Naive thymus-derived CD8-positive, alpha-beta T cell (primary cell): ENCODE measurements at places on chromosomes 3 and 15. TPM values are rescaled to one million over a fixed set of nuclear protein-coding genes. Genes with fewer than 3 reads are reported as not detected.

DNA sequence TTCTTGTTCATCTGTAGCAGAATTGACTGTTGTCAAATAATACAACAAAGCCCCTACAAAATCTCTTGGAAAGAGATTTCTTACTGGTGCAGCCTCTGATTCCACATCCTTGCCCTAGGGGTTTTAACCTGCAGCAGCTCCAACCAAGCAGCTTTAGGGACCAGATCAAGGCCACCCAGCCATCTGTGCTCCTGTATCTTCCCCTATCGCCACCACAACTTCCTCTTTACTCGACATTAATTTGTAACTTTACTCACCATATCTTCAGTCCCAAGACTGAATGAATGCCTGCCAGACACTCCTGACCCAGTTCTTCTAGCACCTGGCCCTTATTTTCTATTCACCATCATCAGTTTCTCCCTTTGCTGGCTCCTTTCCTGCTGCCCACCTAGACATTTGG lies 156.6 kb upstream of the IL12A start:
- no peaks in the 10 kb centered on the region for H3K4me1 ChIP-seq
- no peaks in the 10 kb centered on the region for H3K36me3 ChIP-seq
- no peak overlapping the region for H3K27ac ChIP-seq
- H3K27me3 ChIP-seq = no peaks in the 10 kb centered on the region
- H3K4me3 ChIP-seq = no peak overlapping the region

GRCh38 chr15:84103345-84103744 lies 132.2 kb upstream of the GOLGA6L4 start:
- no peaks in the 10 kb centered on the region for H3K36me3 ChIP-seq
- no peaks in the 10 kb centered on the region for H3K27me3 ChIP-seq
- DNase-seq = no peak
- H3K4me1 ChIP-seq = peaks cover 6% of the 10 kb centered on the region
- no peak overlapping the region for H3K27ac ChIP-seq

DNA sequence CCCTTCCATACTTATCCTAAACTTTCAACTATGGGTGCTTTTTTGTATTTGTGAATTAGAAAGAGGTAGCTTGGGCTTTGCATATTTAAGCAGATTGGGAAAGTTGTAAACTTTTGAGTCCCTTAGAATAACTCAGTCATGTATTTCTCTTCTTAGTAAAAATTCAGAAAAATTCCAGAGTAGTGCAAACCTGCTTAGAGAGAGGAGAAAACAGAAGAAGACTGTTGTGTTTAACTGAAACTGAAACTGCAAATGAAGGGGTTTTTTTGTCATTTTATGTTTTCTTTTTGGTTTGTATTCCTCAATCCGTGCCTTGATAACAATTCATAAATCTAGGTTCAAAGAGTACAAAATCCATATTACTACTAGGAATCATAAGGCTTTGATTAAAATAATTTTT lies 31.3 kb downstream of the CD200 start:
- peak overlapping the region; percentile 43 for H3K27ac ChIP-seq
- H3K4me1 ChIP-seq = peaks cover 8% of the 10 kb centered on the region
- H3K27me3 ChIP-seq = no peaks in the 10 kb centered on the region
- DNase-seq = no peak
- H3K4me3 ChIP-seq = peak overlapping the region; percentile 31

Gene ANKUB1
- not detected for total RNA-seq

Gene POLG
- 128 TPM for total RNA-seq
